Right renal cortex interstitium (tissue), 3 donors: ENCODE measurements at places on chromosomes 1 and 21. TPM values are rescaled to one million over a fixed set of nuclear protein-coding genes. Genes with fewer than 3 reads are reported as not detected.

Gene EFNA1
- polyA plus RNA-seq, result 74.4 TPM

Gene ARHGEF11
- 27.0 TPM for polyA plus RNA-seq

DNA sequence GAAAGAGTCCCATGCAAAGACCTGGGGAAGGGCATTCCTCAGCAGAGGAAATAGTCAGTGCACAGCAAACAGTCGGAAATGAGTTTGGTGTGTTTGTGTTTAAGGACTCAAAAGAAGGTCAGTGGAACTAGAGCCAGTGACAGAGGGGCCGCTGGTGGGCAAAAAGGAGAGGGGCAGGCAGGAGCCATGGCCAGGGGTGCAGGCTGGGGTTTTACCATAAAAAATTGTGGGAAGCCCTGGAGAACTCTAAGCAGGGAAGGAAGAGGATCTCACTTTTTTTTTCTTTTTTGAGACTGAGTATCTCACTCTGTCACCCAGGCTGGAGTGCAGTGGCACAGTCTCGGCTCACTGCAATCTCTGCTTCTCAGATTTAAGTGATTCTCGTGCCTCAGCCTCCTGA, 33.7 kb upstream of the TARDBP start:
- no peak for DNase-seq

GRCh38 chr1:172069051-172069450, 227.8 kb downstream of the DNM3 start:
- no peak for DNase-seq
